ENCODE measurements at places on chromosomes 6 and 20. TPM values are rescaled to one million over a fixed set of nuclear protein-coding genes. Genes with fewer than 3 reads are reported as not detected.
A peak's percentile ranks its signal among the peaks of the same experiment; 100 is the strongest.

- DNase-seq: no peak
These were observed 92.8 kb upstream of the FOXC1 start for GRCh38 chr6:1516742-1517520.

Gene SLC24A3
- under 0.01 TPM for total RNA-seq

Gene RBM24
- total RNA-seq: 0.65 TPM

DNA sequence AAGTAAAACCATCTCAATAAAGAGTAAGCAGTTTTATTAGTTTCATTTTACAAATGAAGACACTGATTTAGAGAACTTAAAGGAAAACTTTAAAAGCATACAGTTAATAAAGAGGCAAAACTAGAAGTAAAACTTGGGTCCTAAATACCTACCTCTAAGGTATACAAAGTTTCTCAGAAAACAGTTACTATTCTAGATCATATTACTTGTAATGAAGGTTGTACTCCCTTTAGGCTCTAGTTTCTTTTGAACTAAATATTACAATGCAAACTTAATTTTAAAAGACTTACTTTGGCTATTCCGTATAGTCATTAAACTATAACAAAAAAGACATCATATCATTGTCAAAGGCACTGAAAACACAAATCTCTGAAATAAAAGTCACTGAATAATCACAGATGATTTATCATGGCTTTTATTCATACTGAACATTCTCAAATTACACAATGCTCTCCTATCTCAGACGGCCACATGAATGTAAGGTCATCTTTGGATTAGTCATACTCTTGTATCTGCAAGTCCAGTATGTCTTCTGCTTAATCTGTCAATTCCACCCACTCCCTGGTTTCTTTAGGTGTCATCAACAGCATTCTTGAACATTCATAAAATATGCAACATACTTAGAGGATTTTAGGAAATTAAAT, 361.6 kb upstream of the RUNX2 start:
- no peak for DNase-seq

DNA sequence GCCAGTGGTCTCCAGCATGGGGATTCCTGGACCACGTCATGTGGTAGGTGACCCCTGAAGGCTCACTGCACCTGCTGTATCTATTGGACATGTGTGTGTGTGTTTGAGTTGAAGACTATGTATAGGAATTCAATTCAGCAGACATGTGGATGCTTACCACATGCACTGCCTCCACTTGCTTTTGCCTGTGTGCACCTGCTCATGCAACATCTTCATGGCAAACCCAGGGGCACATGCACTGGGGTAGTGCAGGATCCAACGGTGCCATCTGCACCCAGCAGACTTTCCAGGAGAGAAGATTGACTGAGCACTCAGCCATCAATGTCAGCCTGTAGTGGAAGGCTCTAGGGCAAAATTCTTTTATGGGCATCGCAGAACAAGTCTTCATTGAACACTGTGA, 299.4 kb downstream of the CDH26 start:
- no peak for DNase-seq

DNA sequence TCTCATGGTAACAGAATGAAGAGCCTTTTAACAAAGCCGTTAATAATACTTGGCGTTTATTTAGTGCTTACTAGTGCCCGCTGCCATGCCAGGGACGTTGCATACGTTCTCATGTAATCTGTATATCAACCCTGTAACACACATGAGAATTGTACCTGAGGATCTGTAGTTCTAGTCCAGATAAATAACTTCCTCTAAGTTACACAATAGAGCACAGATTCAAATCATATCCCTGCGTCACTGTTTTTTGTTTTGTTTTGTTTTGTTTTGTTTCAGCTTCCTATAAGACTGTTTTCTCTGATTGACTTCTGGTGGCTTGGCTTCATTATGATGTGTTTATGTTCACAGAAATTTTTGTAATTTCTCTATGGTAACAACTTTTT, 553 bp downstream of the ZSCAN16 start:
- DNase-seq: no peak

Gene LRRC73
- under 0.01 TPM for total RNA-seq

DNA sequence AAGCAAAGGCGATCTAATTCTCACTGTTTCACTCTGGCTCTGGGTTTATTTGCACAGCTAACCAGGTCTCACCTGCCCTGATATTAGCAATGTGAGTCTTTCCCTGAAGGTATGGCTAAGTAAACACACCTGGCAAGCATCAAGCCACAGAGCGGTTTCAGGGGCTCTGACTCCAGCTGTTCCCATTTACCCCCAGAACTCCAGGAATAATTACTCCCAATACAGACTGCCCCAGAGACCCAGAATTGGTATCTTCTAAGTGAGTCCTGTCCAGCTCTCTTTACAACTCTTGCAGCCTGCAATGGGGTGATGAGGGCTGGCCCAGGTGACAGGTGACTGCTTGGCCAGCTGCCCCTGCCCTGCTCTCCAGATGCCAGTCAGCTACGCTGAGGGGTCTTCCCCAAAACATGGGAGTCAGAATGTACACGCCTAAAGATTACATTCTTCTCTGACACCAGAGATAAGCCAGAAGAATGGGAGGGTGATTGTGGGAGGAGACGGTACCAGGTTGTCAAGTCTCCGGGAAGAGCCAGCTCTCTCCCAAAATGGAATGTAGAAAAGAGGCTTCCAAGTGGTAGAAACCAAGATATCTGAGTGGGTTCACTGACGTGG, 4.9 kb upstream of the LRRN4 start:
- no peak for DNase-seq

GRCh38 chr6:110472739-110473138, 3.7 kb downstream of the SLC22A16 start:
- no peak for DNase-seq

- no peak for DNase-seq
These were observed 7.8 kb downstream of the KIAA0408 start for GRCh38 chr6:127451388-127451787.

GRCh38 chr6:142385352-142385751, 83.5 kb downstream of the ADGRG6 start:
- no peak for DNase-seq

DNA sequence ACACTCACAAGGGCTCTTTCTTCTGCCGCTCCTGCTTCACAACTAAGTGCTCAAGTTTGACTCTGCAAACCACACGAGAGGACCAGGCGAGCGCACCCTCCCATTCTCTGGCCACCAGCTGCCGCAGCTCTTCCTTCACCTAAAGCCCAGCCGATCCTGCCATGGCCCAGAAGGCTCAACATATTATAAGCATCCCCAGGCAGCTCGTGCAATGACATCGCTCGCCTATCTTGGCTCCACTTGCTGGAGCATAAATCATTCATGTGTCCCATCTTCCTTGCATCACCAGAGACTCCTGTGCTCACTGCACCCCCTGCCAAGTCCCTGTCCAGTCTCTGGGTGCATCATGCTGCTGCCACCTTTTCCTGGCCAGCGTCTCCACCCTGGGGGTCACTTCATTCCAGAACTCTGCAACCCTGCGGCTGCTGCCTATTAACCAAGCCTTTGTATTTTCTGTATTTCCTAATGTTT, 59.0 kb downstream of the PSMG4 start:
- no peak for DNase-seq

DNA sequence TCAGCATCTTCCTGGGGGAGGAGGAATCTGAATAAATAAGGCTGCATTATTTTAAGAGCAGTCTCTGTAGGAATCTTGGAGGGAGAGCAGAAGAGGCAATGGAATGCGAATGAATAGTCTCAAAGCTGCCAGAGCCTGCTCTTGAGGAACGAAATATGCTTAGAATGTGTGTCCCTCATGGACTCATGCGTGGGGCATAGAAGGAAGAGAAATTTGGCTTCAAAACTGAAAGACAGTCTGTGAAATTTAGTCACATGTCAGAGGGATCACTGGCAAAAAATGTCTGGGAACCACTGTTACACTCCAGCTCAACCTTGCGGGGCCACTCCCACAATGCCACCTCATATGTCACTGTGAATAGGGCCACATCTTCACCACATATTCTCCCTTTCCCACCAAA, 95.5 kb downstream of the GJA10 start:
- DNase-seq: no peak

Gene TUBB1
- not detected for total RNA-seq

Gene GPX5
- not detected for total RNA-seq

DNA sequence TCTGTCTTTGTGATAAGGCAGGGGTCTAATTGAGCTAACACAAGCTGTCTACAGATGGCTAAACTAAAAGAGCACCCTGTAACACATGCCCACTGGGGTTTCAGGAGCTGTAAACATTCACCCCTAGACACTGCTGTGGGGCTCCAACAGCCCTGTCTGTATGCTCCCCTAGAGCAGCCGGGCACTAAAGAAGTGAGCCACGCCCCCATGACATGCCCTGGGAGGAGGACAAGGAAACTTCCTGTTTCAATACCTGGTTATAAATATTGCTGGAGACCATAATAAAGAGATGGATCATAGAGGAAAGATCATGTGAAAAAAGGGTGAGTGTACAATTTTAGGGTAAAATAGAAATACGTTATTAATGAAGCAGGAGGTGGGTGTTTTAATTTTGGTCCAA, 667.7 kb upstream of the AGPAT4 start:
- DNase-seq: no peak

Gene BPIFA1
- total RNA-seq: not detected

Gene KCNK16
- total RNA-seq: not detected

DNA sequence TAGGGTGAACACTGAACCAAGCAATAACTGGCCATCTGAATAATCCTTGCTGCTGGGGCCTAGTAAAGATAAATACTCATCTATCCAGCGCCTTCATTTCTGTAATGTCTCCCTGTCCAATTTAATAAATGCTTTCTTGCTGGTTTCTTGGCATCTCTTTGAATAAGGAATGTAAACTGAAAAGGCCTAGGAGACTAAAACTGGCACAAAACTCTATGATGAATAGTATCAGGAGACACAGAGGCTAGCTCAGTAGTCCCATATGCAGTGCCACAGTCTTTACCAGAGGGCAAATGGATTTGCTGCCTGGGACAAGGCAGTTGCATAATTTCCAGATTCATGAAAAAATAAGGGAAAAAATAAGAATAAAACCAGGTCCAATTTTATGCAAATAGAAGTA, 324.4 kb downstream of the CENPW start:
- no peak for DNase-seq

- no peak for DNase-seq
These were observed 4.2 kb upstream of the EYA4 start for GRCh38 chr6:133236932-133237331.

GRCh38 chr6:13404228-13404891, 76.0 kb upstream of the TBC1D7 start:
- DNase-seq: peak; percentile 66

- no peak for DNase-seq
These were observed 71.4 kb upstream of the CST7 start for GRCh38 chr20:24877652-24878051.

Gene C6orf15
- not detected for total RNA-seq

Gene NQO2
- total RNA-seq: 7.6 TPM

Gene CST2
- total RNA-seq: not detected

Gene LEMD2
- total RNA-seq: 34.3 TPM

Gene RWDD2A
- total RNA-seq: 1.8 TPM

- DNase-seq: no peak
These were observed 13.4 kb downstream of the AIG1 start for GRCh38 chr6:143074101-143074500.

DNA sequence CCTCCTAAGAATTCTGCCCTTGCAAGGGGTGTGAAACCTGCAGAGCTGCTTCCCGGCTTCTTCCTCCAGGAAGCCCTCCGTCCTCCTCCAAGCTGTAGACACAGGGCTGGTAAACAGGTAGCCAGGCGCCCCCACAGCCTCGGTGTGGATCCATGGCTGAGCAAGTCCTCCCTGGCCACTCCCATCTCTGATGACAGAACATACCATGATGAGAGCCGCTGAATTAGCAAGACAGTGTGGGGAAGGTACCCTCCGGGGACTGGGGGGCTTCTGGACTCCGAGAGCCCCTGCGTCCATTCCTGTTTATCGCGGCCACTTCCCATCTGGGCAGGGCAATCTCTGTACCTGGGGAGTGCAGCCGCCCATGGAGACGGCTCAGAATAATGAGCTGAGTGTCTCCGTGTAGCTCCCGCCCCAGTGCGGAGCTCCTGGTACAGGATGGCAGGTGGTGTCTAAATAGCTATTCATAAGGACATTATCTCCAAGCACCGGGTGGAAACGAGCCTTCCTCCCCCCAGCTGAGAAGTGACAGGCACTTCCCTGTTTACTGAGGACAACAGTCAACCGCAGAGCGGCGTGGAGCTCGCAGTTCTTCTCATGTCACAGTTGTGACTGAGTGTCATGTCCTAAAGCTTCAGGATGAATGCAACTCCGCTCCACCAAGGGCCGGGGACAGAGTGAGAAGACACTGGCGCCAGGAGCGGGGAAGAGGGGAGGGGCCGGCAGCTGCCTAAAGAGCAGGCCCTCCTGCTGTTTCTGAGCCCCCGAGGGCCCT, 22.7 kb upstream of the NTSR1 start:
- no peak for DNase-seq

- no peak for DNase-seq
These were observed 300.0 kb upstream of the FLRT3 start for GRCh38 chr20:14637441-14637840.

- peak; percentile 74 for DNase-seq
These were observed 97.1 kb upstream of the CEP85L start for GRCh38 chr6:118748311-118749062.

DNA sequence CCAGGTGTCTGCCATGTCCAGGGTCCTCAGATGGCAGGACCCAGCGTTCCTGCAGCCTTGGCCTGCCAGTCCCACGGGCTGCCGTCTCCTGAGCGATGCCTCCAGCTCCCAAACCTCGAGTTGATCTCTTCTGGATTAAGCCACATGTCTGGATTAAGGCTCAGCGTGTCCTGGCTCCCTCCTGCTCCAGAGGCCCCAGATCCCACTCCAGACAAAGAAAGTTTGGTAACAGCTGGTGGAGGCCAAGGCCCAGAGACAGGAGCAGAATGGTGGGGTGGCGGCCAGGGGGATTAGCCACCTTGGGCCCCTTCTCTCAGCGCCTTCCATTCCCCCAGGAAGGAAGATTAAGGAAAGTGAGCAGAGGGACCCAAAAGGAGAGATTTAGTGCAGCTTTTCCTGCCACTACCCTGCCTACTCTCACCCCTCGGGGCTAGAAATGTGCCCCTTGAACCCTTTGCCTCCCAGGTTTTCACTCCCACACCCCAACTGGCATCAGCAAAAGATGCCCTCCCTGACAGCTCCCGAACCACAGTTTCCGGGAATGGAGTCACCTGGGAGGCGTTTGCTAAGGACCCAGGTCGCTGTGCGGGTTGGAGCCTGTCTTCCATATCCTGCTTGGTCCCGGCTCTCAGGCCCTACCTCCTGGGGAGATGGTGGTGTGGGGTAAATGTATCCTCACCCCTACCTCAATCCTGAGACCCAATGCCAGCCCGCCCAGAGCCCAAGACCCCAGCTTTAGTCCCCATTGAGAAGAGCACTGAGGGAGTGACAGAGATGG, 6.9 kb downstream of the SPDEF start:
- DNase-seq: no peak

Gene HSPA12B
- 8.7 TPM for total RNA-seq

Measured in lung microvascular endothelial cell (primary cell).